ENCODE measurements at places on chromosomes 1 and 21.

GRCh38 chr1:88979054-88979748, 13.2 kb downstream of the KYAT3 start:
- no peak for DNase-seq

GRCh38 chr1:84510165-84510564, 3.8 kb upstream of the GNG5 start:
- DNase-seq = no peak

GRCh38 chr1:208235982-208236761, 8.0 kb downstream of the PLXNA2 start:
- no peak for DNase-seq

- no peak for DNase-seq
Observed at GRCh38 chr1:163241746-163242145, 39.0 kb upstream of the RGS5 start.

DNA sequence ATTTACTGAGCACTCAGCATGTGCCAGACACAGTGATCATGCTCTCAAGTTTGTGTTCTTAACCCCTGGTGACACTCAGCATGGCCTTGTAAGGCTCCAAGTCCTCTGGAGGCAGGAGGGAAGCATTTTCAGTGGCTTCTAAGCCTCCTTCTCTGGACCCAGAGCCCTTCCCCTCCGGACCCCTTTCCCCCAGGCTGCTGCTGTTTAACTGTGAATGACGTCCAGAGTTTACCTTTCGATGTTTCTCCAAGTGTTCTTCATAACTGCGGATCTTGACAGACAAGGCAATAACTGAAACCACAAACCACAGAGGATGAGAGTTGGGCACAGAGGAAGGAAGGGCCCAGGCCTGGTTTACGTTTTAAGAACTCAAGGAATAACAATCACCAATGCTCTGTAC, 6.5 kb downstream of the MRPS15 start:
- DNase-seq = no peak

- DNase-seq = no peak
Observed at GRCh38 chr1:40762144-40762923, 21.3 kb upstream of the KCNQ4 start.

GRCh38 chr1:238951809-238952208, 434.6 kb upstream of the CHRM3 start:
- no peak for DNase-seq

DNA sequence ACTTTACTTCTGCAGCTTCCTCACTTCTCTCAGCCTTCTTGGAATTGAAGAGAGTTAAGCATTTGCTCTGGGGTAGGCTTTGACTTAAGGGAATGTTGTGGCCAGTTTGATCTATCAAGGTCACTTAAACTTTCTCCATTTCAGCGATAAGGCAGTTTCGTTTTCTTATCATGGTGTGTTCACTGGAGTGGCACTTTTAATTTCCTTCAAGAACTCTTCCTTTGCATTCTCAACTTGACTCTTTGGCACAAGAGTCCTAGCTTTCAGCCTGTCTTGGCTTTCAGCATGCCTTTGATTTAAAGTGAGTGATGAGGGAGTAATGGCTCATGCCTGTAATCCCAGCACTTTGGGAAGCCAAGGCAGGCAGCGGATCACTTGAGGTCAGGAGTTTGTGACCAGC, 38.7 kb downstream of the HS2ST1 start:
- no peak for DNase-seq

DNA sequence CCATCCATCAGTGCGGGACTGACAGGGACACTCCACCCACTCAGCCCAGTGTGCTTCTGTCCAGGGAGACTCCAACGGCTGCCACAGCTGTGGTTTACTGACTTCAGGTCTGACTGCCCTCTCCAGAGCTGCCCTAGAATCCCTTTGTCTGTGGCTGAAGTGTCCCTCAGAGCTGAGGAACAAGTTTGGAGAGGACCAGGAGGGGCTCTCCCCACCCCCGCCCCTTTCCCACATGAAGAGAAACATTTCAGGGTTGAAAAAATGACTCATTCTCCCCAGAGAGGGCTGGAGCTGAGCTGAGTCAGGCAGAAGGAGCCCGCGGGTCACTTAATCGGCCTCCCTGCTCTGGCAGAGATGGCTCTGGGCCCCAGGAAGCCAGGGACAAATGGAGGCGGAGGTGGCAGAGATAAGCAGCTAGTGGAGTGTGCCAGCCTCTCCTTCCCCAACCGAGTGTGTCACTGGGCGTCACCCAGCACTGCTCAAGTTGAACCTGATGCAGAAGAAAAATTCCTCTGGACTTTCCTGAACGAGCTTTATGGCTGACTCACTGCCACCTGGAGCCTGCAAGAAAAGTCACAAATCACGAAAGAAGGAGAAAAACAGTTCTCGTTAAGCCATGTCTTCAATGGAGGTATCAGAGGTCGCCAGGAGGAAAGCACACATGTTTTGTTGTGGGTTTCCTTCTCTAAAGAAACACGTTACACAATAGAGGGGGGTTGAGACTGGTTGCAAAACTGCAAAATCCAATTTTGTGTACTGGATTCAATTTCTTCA, 34.3 kb upstream of the ECE1 start:
- no peak for DNase-seq

DNA sequence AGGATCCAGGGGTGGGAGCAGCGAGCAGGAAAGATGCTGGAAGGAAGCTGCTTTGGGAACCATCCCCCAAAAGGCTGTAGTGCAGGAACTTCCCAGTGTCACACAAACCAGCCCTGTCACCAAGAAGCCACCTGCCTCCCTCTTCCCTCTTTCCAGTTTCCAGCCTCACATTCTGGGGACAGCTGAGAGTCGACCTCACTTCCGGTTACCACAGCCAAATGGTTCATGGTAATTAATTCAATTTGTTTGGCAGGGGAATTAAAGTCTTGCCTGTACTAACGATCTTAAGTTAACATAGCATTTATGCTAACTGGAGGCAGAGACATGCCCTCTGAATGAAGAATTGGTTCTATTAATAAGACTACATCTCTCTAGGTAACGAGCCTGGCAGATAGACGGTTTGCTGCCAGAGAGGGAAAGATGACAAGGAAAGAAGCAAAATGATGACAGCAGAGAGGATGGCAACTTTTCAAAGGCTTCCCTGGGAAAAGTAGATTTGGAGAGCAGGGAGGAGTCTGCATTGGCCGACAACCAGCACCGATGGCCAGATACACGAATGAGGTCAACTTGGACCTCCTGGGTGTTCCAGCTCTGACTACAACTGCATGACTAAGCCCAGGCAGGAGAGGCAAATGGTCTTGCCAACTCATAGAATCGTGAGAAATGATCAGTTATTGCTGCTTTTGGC, 64.1 kb downstream of the TMCO4 start:
- DNase-seq = no peak

DNA sequence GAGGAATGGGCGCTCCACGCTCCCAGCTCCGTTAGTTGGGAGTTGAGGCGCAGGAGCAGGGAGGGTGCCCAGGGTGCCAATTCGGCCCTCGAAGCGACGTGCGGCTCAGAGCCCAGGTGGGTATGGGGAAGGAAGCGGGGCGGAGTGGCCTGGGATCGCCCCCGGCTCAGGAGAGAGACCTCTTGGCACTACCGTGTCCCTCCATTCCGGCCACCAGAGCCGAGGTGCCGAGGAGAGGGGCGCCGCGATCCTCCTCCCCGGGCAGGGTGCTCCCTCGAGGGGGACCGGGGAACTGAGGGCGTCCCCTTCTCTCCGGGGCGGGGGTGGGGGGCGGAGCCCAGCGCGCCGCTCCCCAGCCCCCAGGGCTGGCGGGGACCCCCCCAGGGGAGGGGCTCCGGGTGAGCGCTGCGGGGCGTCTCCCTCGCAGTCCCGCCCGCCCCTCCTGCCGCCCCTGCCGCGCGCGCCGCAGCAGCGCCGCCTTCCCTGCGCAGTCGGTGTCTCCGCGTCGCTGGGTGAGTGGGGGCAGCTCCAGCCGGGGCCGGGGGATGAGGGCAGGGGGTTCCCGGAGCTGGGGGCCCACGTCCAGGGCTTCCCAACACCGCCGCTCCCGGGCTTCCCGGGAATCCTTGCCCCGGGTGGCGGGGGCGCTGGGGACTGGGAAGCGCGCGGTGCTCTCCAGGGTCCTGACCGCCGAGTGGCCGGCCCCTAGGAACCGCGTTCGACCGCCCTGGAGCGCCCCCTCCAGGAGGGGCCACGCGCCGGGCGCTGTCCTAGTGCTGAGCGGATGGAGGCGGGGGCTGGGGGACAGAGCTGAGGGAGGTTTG, at the start of gene HPCA:
Gene HPCA, plus strand, starts transcription at position 488 of the 824 bp plus-strand sequence. CDS start 2,408 bp downstream, outside the sequence.
- peak; percentile 36 for DNase-seq

GRCh38 chr1:151131701-151132334, 14.6 kb downstream of the SEMA6C start:
- no peak for DNase-seq

DNA sequence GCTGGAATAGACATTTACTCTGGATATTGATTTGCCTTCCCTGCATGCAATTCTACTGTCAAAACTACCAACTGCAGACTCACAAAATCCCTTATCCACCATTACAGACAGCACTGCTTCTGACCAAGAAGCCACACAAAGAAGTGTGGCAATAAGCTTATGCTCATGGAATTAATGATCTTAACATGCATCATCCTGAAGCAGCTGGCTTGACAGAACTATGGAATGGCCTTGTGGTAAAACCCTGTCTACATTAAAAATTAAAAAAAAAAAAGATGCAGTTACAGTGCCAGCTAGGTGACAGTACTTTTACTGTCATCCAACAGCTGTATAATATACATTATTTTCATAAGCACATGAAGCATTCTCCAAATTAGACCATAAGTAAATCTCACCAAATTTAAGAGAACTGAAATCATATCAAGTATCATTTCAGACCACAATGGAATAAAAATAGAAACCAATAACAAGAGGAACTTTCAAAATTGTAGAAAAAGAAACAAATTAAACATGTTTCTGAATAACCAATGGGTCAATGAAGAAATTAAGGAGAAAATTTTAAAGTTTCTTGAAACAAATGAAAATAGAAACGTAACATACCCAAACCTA, 70.7 kb downstream of the SCMH1 start:
- DNase-seq = no peak
